ENCODE measurements at places on chromosomes 1 and 21.

- DNase-seq = peak; percentile 55
Observed at GRCh38 chr1:206002871-206003801, at the start of gene RAB7B. Gene RAB7B, minus strand, starts transcription at chr1:206003395. Its CDS starts 9,260 bp downstream, at chr1:205994135.

- DNase-seq = no peak
Observed at GRCh38 chr1:11707621-11708276, 16.2 kb downstream of the DRAXIN start.

GRCh38 chr1:193185901-193186731, at the start of gene B3GALT2:
Gene B3GALT2, minus strand, starts transcription at chr1:193186613. Its CDS starts 5,051 bp downstream, at chr1:193181562.
- DNase-seq = peak; percentile 30

DNA sequence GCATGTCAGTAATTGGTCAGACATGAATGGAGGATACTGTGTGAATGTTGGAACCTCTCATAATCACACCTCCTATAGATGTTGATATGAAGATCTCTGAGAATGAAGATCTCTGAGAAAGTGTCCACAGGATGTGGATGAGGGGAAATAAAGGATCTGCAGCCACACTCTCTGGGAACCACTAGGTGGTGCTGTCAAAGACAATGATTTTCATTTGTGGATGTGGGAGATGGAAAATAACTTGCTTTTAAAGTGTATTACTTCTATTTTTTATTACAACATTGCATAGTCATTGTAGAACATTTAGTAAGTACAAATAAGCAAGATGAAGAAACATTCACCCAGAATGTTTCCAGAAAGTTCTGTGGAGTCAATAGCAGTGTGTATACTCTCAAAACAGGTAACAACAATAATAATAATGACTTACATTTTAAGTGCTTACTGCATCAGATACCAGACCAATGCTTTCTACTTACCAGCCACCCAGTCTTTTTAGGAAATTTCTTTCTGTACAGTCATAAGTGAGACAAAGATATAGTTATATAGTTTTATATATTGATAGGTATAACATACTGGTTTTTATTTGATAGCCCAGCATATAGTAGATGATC, 128.2 kb downstream of the ATG4C start:
- DNase-seq = peak; percentile 5

- DNase-seq = peak; percentile 23
Observed at GRCh38 chr21:38140207-38140903, 116.4 kb upstream of the KCNJ15 start.

GRCh38 chr1:201051399-201051798, 27.9 kb upstream of the KIF21B start:
- no peak for DNase-seq
